NCI-H1436 (cell line): ENCODE measurements at places on chromosomes 3 and 15.

GRCh38 chr3:141845407-141846049 lies 30.9 kb upstream of the ATP1B3 start:
- no peak for DNase-seq

- DNase-seq = no peak
Measured at GRCh38 chr3:195512798-195513345, 30.3 kb downstream of the PPP1R2 start.

DNA sequence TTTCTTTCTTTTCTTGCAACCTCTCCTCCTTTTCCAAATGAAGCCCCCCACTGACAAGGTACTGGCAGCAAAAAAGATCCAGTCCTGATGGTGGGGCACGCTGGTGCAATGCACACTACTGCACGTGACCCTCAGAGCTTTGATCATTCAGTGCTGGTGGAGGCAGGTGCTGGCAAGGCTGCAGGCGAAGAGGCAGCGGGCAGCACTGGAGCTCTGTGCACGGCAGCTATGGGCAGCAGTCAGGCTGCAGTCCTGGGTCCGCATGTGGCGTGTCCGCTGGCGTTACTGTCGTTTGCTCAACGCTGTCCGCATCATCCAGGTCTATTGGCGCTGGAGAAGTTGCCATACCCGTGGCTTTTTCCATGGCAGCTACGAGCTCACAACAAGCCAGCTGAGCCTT lies 40.1 kb upstream of the IQCF6 start:
- DNase-seq = no peak

- DNase-seq = no peak
Measured at GRCh38 chr3:71054312-71054711, 529.2 kb downstream of the FOXP1 start.
